Right forelimb (tissue), 1 donor: ENCODE measurements at places on chromosomes 4 and X.

DNA sequence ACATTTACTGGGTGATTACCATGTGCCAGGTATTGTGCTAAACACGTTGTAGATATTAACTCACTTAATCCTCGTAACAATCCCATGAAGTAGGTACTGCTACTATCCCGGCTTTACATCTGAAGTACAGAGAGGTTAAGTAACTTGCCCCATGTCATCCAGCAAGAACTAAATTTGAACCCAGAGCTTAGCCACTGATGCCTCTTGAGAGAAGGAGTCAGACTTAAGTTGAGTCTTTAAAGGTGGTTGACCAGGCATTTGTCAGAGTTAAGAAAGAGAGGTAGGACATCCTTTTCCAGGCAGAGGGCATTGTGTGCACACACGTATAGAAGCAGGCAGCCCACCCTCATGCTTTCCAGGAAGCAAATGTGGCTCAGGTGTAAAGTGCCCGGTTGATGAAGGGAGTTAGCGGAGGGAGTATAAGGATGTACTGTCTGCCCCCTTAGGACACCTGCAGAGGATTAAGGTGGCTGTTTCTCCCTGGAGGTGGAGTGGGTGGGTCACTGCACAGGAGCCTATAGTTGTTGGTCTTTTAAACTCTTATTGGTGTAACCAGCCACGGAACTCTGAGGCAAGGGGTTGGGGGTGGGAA lies 335 bp upstream of the CD38 start:
- DNase-seq, result no peak

DNA sequence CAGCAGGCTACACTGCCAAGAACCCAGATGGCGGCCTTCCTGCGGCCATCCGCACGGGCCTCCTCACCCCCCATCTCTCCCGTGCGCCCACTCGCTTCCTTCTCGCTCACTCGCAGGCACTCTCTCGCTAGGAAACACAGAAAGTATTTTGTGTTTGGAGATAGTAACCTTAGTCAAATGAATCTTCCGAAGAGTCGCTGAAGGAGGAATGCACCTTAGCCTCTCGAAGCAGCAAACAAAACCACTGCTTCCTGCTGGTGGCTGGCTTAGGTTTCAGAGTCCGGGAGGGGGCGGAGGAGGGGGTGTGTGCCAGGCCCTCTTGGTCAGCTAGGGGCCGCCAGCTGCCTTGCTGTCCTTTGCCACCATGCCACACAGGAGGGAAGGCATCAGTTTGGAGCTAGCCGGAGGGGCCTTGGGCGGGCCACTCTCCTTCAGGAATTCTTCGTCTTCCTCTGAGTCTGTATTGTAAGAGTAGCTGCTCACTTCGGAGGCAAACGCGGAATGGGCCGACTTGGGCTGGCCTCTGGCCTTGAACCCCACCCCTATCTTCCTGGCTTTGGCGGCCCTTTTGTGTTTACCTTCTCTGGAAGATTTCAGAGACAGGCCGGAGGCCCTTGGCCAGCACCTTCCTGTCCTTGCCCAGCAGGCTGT lies 73.2 kb upstream of the UCP1 start:
- no peak for DNase-seq

- no peak for DNase-seq
These were observed 176.0 kb upstream of the NWD2 start for GRCh38 chr4:37068580-37068979.

DNA sequence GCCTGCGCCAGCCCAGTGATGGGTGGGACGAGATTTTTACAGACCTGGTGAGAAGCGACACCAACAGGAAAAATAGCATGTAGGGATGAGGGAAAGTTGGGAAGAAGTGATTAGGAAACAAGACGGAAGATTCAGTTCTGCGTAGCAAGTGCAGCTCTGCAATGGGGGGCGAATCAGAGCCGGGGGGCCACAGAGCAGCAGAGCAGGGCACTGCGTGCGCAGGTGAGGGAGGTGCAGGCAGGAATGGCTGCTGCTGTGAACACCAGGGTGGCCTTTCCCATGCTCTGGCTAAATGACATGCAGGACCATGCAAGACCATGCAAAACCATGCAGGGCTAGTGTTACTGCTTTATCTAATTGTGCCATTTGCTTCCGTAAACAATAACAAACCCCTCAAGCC lies 442.7 kb upstream of the FRG1 start:
- no peak for DNase-seq

DNA sequence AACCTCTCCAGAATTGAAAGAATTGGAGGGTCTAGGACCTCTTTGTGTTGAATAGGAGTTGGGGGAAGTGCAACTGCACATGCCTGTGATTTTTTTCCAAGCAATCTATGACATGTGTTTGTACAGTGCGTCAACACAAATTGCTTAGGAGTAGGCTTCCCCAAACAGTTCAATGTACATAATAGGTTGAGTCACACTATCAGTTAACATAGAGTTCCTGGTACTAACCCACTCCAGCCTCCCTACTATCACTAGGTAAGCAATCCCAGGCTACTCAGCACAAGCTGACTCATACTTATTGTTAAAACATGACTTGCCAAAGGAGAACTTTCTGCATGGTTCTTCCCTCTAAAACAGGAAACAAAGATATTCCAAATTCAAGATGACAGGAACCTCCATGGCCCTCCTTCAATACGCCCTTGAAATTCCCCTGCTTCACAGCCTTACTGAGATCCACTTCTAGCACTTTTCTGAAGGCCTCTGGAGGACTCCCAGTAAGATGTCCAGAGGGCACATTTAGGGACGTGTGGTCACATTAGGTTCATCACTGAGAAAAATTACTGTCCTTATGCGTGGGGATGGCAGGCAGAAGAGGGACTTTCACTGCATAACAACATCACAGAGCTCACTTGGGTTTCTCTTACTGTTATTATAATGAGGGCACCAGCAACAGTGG lies 8.4 kb upstream of the VSIG1 start:
- no peak for DNase-seq

- DNase-seq, result no peak
These were observed 55.4 kb upstream of the ANXA3 start for GRCh38 chr4:78496021-78496643.

- no peak for DNase-seq
These were observed 1.9 kb downstream of the DHRSX start for GRCh38 chrX:2498781-2499302.

DNA sequence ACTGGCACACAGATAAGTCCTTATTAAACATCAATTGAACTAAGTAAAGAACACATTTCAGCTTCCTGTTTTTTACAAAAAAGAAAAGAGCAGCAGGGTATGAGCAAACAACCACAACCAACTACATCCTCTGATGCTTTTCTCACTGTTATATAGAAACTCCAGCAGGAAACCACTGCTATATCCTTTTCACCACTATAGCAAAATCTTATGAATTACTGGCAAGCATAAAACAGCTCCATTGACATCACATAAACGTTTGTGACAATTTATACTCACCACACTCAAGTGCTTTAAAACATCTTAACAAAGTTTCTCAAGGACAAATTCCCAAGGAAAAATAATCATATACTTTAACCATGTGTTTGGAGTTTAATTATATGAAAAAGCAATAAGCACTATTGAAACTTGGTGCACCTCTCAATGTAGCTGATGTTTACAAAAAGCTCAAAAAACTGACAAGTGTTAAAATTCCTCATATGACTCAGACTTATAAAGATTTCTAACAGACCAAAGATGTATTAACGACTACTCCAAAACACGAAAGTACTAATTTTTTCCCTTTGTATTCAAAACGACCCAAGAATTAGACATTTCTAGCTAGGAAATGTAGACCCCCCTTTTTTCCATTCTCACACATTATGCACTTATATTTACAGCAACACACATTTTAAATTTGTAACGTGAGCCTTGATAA lies 12.9 kb downstream of the GPRIN3 start:
- no peak for DNase-seq

DNA sequence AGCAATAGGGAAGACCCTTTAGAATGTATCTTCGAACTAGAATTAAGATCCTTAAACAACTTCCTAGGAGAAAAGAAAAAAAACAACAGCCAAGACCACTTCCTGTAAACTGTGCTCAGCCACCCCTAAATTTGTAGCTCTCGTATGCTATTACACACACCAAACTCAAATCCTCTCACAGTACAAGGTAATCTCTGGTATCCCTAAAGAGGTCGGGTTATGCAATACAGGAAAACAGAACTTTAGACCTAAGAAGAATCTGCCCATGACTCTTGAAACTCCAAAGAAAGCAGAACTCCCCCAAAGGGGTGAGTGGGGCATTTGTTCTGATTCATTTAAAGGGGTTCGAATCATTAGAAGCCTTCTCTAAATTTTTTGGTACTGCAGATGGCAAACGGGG lies 170.9 kb upstream of the CASK start:
- no peak for DNase-seq

GRCh38 chr4:53023677-53024299 lies 161.7 kb downstream of the RASL11B start:
- no peak for DNase-seq

GRCh38 chrX:45200741-45201234 lies at the start of gene DIPK2B:
DIPK2B (minus strand) TSS chrX:45200876; CDS start chrX:45200826, 50 bp downstream.
- DNase-seq, result no peak

DNA sequence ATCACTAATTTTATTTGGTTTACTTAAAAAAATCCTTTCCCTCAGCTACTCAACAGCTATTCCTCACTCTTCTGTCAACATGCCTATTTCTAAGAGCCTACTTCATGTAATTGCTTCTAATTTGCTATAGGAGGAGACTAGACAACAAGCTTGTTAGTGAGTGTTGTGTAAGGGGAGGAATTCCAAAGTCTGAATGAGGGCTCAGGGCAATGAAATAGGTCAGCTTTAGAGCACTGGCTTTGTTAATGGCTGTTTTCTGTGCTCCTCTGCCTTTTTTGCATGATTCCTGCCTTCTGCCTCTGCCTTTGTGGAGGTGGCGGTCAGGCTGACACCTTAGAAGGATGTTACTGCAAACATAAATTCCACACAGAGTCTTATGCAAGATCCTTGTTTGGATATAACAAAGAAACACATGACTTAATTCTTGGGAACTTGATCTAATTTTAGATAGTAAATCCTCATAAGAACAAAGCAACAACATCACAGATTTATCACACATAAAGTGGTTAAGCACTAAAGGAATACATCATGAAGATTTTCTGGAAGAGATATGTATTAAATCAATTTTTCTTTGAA lies 15.0 kb upstream of the PAGE1 start:
- no peak for DNase-seq

GRCh38 chr4:5256421-5256820 lies 205.1 kb downstream of the STK32B start:
- DNase-seq, result no peak

DNA sequence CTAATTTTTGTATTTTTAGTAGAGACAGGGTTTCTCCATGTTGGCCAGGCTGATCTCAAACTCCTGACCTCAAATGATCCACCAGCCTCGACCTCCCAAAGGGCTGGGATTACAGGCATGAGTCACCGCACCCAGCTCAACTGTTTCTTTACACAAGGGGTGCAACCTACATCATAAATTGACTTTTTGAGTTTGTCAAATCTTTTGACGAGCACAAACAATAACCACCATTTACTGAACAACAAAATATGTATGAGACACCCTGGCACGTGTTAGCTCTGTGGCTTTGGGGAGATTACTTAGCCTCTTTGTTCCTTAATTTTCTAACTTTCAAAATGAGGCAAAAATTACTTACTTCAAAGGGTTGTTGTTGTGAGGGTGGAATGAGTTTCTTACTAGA lies 23.5 kb upstream of the SLC34A2 start:
- DNase-seq, result no peak

DNA sequence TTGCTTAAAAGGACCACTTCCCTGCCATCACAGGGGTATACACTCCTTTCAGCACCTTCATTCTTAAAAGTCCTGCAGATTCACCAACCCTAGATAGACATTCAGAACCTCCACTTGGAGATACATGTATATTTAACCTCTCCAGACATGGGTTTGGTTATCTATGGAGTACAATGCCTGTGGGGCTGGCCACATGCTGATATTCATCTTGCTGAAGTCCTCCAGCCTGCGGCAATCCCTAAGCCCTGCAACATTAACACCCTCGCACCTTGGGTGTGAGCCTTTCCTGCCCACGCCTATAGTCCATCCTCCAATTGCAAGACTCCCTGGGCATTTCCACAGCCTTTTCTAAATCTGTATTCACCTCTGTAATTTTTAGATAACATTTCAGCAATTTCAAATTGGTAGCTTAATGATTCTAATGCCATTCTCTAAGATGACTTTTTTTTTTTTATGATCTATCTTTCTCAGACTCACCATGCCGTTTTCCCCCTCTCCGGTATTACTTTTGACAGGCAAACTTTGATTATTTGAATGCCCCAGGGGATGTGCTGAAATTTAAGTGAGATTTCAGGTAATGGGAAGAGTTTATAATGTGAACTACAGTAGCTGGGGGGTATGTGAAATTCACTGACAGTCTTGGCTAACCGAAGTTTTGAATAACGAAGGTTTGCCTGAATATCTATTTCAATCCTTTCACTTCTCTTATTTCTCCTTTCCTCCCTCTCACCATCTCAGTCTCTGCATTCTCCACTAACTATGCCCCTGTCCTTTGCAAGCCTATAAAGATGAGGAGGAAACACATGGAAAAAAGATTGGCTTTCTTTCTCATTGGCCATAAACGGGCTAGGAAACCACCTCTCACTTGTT lies 24.1 kb downstream of the CCDC149 start:
- DNase-seq, result no peak

DNA sequence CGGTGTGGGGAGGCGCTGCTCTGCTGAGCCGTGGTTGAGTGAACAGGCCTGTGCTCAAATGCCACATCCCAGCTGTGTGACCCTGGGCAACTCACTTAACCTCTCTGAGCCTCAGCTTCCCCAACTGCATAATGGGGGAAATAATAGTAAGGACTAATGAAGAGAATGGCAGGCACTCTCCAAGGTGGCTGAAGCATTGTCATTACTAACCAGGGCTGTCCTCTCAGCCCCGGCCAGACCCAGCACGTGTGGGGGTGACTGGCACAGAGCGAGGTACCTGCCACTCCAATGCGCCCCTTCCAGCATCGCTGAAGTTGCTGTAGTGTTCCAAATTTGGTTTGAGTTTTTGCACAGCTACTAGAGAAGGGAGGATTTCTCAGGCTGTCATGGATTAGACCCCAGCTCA lies 80.0 kb downstream of the ABLIM2 start:
- no peak for DNase-seq

DNA sequence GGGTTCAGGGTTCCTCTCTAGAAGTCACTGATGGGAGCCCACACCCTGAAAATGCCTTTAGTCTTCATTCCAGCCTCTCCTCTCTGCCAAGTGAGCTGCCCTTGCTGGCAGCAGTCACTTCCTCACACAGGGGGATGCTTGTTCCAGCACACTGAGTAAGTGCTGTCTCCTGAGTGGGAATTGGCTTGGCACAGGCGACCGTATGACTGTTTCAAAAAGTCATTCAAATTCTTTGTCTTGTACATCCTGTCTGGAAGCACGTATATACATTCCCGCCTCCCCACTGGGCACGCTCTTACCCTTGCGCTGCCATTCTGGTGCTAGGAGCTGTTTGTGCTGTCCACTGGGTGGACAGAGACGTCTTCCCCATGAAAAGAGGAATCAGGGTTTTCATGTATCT lies 40.2 kb upstream of the CD99 start:
- DNase-seq, result no peak

DNA sequence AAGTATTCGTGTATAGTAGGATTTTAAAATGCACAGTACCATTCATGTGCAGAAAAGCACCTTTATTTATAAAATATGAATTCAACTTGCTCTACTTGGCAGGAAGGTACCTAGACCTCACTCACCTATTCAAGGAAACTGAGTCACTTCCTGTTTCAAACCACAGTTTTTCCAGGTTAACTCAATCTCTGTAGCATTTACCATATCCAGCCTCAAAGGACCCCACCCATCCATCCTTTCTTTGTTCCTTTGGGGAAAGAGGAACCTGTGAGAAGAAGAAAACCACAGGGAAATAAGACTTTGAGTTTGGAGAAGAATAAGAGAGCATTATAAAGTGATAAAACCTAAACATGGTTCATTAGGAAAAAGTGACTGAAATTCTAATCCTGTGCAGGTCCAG lies 250.7 kb downstream of the CBR4 start:
- DNase-seq, result no peak

- DNase-seq, result peak; percentile 74
These were observed 33.8 kb downstream of the CRLF2 start for GRCh38 chrX:1178580-1179057.
